ENCODE measurements at places on chromosomes 2 and 18.

DNA sequence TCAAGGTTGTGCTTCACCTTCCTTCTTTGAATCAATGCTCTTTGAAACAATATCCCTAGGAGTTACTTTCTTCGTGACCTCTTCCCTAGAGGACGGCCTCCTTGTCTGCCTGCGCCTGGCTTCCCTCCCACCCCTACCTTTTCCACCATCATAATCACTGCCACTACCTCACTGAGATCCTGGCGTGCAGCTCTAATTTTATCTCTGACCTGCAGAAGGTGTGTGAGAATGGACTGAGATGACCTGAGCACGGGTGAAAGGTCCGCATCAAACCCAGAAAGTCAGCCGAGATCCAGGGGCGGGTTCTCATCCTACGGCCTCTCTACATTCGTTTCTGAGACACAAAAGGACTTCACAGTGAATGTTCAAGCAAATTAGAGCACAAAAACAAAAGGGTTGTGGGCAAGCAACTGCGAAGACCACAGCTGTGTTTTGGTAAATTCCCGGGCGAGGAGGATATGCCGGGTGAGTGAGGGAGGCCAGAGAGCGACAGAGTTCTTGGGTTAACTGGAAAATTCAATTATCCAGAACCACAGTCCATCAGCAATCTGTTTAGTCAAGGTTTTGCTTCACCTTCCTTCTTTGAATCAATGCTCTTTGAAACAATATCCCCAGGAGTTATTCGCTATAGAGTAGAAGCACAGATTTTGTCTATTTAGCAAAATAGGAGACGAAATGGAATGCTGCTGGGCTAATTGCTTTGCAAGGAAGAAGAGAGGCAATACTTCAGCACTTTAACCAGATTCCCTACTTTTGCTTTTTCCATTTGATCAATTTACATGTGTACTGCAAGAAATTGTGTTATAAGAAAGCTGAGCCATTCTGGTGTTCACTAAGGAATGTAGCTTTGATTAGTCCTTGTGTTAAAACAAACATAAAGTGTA lies 212.6 kb downstream of the ACKR3 start:
- DNase-seq: no peak

DNA sequence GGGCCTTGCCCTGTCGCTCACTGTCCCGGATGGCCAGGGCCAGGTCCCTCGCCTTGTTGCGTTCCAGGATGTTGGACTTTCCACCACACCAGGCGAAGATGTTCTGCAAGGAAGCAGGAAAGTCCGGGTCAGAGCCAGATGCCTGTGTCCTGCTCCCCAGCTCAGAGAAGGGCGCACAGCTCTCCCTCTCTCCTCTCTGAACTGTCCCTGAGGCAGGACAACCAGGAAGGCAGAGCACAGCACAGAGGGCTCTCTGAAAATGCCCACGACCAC lies 11.0 kb downstream of the CAPG start:
- DNase-seq: no peak

GRCh38 chr2:108924580-108925251 lies 64.3 kb downstream of the EDAR start:
- DNase-seq: no peak

DNA sequence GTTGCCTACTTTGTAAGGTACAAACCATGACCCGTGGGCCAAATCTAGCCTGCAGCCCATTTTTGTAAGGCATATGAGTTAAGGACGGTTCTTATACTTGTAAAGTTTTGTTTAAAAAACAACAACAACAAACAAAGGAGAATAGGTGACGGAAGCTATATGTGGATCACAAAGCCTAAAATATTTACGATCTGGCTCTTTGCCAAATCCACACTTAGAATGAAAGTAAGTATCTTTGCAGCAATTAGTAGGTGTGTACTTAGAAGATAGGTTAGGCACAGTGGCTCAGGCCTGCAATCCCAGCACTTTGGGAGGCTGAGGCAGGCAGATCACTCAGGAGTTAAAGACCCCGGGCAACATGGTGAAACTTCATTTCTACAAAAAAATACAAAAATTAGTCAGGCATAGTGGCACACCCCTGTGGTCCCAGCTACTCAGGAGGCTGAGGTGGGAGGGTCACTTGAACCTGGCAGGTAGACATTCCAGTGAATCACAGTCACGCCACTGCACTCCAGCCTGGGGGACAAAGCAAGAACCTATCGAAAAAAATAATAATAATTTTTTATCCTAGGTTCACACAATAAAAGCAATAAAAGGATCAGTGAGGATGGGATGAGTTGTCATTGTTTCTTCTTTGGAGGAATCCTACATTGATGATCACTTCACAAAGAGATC lies 57.8 kb upstream of the CTAGE1 start:
- DNase-seq: no peak

- DNase-seq: no peak
Observed at GRCh38 chr2:1254662-1255343, 158.5 kb upstream of the TPO start.

- DNase-seq: peak; percentile 91
Observed at GRCh38 chr2:228731517-228731916, 539.6 kb downstream of the PID1 start.

- no peak for DNase-seq
Observed at GRCh38 chr2:203734276-203734983, 28.0 kb downstream of the CD28 start.

DNA sequence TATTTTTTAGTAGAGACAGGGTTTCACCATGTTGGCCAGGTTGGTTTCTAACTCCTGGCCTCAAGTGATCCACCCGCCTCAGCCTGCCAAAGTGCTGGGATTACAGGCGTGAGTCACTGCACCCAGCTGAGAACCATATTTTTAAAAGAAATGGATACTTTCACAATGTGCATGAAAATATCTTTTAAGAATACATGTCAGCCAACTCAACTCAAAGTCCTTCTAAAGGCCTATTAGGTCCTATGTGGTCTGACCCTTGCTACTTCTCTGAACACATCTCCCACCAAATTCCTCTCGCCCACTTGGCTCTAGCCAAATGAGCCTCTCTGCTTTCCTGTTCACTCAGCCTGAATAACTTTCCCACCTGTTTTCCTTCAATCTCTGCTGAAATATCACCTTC lies 119.6 kb downstream of the MTX2 start:
- peak; percentile 67 for DNase-seq

DNA sequence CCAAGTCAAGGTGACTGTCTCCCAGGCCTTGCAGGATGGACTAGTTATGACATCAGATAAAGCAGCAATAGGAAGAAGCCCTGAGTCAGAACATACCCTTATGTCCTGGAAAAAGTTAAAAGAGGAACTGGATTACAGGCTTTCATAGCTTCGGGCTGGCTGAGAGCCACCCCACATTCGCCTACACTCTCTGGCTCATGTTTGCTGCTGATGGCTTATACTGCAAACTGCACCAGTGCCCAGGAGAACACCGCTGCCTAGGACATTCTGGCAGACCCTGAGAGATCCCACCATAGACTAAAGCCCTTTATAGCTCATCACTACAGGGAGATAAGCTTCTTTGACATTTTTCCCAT lies 20.3 kb downstream of the SLC8A1 start:
- no peak for DNase-seq

DNA sequence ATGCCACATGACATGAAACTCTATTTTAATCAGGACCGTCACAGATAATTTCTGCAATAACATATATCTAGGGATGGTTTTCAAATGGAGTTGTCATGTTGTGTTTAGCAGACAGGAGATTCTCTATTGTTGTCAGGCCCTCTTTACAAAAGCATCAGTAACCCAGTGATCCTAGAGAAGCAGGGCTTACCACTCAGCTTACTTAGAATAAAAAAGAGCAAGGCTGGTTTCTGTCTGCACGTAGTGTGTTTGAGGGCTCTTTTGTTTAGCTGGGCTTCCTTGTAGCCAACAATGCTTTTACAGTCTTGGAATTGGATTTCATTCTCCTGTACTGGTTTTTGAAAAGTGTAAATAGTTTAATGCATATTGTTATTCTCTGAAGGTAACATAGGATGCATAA lies 210.5 kb upstream of the NRP2 start:
- DNase-seq: no peak

DNA sequence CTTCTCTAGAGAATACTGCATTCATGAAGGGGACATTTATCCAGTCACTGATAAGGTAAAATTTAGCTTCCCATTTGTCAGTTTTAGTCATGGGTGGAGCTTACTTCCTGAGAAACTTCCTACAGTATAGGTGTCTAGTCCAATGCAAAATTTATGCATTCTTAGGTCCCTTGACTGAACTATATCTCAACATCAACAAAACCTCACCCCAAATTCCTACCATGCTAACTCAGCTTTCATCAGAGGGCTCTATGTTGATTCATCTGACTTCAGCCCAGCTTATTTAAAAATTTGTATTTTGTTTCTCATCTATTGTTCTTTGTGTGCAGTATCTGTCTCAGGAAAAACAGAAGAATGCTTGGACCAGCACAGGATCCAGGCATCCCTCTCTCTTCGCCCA lies 296.4 kb upstream of the ACVR2A start:
- no peak for DNase-seq

DNA sequence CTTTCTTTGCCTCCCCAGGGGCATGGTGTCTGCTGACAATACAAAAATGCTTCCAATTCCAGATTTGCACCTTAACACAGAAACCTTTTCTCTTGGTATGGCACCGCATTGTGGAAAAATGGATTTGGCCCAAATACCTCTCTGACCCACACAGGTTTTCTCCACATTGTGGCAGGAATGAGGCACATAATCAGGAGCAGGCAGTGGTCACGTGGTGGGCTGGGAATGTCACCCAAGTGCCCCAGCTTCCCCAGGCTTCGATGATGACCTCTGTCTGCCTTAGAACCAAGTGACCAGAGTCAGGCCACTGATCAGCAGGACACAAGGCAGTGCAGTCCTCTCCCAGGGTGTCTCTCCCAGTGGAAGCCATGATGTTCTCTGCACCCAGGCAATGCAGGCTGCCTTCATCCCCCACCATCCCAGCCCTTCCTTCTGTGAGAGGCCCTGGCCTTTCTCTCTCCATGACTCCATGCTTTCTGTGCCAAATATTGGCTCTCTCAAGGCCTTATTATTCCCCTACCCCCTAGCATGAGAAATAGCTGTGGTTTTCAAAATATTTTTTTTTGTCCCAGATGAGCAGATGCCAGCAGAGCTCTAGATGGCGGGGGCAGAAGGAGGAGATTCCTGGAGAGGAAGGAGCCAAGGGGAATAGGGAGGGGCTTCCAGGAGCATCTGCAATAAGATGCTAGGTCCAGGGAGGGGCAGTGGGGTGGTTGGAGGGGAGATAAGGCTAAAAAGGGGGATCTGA lies 198.9 kb downstream of the ACKR3 start:
- DNase-seq: peak; percentile 85

- no peak for DNase-seq
Observed at GRCh38 chr2:115105966-115106365, 663.5 kb downstream of the DPP10 start.

- no peak for DNase-seq
Observed at GRCh38 chr18:36610258-36610657, 218.5 kb downstream of the TPGS2 start.

DNA sequence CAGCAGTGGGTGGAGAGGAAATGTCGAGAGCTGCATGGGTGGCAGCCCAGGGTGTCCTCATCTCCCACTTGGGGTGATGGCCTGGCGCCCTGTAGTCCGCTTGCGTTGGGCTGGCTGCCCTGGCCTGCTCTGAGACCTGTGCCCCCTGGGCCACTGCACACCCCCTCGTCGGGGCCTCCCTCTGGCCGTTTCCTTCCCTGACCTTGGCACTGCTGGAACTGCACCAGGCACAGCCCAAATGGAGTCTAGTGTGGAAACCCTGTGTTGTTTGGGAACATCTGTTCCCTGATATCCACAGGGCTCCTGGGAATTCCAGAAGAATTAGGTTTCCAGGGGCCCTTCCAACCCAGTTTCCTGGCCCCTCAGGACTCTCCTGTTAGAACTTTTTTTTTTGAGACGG lies 13.9 kb downstream of the EFHD1 start:
- DNase-seq: no peak

DNA sequence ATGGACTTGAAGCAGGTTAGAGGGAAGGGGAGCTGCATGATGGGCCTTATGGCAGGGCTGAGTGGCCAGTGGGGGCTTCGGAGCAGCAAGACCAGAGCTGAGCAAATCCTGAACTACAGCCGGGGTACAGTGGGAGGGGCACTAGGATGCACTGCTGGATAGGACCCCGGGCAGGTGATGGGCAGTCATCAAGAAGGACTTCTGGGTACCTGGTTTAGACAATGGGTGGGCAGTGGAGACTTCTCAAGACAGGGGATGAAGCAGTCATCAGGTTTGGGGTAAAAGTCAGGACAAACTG lies 507.4 kb upstream of the MYT1L start:
- no peak for DNase-seq

GRCh38 chr18:44979748-44980147 lies 299.1 kb downstream of the SETBP1 start:
- no peak for DNase-seq

DNA sequence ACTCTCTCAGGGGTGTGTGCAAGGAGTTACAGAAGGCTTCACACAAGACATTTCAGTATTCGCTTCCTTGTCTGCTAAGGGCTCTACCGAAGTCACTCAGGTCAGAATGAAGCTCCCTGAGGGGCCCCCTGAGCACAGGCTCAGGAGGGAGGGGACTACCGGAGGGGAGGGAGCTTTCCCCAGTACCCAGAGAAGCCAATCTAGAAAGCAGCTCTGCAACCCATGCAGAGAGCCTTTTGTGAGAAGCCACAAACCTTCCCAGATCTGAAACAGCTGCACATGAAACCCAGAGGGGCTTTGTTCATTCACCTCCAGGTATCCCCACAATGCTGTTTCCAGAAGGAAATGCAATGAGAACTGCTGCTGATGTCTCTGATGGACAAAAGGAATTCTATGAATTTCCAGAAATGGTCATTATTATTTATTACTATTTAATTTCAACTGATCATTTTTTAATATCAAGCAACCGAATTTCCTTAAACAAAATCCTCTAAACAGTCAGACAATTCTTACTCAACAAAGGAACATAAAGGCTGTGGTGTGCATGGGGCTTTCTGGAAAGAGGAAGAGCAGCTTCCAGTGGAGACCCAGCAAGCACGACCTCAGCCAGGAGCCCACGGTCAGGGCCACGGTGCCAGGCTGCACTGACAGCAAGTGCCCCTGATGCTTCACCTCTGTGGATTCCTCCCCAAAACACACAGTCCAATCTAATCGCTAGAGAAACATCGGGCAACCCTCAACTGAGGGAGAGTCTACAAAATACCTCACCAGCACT lies 42.0 kb downstream of the NDUFA10 start:
- DNase-seq: no peak

DNA sequence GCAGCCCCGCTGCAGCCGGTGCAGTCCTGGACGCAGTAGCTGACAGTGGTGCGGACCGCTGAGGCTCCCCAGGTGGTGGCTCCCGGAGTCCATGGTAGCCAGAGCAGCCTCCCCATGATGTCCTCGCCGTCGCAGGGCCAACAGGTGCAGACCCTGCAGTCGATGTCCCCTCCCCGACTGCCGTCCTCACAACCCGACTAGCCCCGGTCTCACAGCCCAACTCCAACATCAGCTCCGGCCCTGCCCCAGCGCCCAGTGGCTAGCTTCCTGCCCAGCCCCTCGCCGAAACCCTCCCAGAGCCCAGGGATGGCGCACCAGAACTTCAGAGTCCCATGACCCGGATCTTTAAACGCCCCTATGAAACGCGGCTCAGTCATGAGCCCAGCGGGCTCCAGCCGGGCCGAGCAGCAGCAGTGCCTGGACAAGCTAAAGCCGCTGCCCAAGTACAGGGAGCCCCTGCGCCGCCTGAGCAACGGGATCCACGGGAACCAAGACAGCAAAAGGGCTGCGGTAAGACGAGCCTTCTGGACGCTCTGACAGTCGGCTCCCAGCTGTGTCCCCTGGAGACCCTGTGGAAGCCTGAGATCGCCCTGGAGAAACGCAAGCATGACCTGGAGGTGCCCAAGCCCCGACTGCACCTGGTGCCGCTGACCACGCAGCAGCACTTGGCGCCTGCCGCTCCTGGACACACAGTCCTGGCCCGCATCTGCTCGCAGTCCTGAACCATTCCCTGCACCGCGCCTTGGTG lies 53.8 kb upstream of the TUBA3E start:
- no peak for DNase-seq

- no peak for DNase-seq
Observed at GRCh38 chr18:9494778-9495331, 19.5 kb downstream of the RALBP1 start.
